ENCODE measurements at places on chromosomes 7 and 10.

DNA sequence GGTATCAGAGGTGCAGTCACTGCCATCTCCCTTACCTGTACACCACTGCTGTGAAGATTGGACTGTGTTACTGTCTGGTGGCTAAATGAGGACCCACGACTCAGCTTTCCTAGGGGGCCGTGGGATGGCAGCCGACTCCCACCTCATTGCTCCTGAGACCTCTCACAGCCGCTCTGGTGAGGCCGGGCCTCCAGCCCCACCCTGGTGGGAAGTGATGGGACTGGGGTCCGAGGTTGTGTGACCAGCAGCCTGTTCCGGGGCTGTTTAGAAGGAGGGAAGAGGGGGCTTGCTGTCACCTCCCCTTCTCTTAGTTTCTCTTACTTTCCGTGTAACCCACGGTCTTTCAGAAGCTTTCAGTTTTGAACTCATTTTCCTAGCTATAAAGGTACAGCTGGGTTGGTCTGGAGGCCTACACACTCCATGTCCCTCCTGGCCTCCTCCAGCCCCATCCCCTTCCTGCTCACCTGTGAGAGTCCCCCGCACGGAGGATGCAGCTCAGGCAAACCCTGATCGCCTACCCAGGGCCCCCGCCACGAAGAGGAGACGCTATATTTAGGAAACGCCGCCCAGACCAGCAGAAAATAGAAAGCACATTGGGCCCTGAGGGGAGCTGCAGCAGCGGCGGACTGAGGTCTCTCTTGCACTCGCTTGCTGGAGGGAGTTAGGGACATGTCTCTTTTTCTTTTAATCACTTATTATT, 4.6 kb downstream of the EMX2 start:
- no peak for DNase-seq

DNA sequence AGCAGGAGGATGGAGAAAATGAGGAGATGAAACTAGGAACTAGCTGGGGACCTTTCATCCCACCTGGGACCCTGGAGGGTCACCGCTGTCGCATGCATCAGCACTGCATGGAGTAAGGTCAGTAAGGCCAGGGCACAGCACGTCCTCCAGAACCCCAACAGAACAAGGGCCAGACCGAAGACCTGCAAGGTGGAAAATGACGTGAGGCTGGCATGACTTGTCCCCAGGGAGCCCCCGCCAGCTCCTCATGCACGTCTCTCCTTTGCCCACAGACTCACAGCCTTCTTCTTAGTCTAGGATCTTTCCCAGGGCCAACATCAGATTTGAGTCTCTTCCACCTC, 4.7 kb downstream of the ZNF488 start:
- no peak for DNase-seq

DNA sequence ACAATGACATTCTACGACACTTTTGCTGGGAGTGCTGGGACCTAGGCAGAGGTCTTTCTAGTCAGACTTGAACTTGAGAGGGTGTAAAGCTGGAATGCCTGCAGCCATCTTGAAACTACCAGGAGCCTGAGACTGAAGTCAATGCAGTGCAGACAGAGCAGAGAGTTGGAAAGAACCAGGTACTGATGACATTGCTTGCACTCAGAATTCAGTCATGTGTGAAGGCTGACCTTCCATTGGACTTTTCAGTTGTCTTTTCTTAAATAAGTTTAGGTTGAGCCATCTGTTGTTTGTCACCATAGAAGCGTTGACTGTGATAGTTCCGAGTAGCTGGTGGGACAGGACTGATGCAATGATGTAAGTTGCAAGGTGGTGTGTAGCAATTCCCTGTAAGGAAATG, 3.1 kb upstream of the PLPP4 start:
- no peak for DNase-seq

DNA sequence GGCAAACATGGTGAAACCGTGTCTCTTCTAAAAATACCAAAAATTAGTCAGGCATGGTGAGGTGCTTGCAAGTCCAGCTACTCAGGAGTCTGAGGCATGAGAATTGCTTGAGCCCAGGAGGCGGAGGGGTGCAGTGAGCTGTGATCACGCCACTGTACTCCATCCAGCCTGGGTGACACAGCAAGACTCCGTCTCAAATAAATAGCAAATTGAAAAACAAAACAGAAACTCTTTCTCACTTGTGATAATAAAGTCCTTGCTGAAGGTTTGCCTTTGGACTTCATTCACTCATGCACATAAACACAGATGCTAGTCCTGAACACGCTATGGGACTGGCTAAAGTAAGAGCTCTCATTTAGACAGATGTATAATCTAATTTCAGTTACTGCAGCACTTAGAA, 37.6 kb downstream of the ANK3 start:
- DNase-seq: no peak

DNA sequence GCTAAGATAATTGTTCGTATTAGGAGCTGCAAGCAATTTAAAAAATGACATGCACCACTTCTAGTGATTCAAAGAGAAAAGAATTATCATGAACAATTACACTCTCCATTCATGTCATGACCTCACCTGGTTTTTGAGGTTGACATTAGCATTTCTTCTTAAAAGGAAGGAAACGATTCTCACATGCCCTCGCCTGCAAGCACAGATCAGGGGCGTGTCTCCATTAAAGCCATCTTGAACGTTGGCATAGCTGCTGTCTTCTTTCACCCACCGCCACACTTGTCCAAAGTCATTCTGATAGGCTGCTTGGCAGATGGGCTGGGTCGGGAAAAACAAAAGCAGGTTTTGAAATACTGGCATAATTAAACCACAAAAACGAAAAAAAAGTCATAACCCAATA, 19.9 kb downstream of the ANKRD22 start:
- DNase-seq: no peak

GRCh38 chr7:108329514-108329913, 126.7 kb downstream of the NRCAM start:
- no peak for DNase-seq

DNA sequence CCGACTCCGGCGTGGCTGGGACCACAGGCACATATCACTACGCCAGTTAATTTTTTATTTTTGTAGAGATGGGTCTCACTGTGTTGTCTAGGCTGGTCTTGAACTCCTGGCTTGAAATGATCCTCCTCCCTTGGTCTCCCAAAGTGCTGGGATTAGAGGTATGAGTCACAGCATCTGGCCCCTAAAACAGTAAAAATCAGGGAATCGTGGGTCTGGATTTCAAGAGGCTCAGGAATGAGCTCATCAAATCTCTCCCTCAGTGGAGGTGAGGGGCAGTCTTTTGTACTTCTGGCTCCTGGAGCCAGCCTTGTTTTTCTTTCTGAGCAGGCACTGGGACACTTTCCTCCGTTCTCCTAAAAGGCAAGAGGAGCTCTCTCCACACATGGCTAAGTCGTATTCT, 32.1 kb upstream of the RHEB start:
- DNase-seq: no peak

DNA sequence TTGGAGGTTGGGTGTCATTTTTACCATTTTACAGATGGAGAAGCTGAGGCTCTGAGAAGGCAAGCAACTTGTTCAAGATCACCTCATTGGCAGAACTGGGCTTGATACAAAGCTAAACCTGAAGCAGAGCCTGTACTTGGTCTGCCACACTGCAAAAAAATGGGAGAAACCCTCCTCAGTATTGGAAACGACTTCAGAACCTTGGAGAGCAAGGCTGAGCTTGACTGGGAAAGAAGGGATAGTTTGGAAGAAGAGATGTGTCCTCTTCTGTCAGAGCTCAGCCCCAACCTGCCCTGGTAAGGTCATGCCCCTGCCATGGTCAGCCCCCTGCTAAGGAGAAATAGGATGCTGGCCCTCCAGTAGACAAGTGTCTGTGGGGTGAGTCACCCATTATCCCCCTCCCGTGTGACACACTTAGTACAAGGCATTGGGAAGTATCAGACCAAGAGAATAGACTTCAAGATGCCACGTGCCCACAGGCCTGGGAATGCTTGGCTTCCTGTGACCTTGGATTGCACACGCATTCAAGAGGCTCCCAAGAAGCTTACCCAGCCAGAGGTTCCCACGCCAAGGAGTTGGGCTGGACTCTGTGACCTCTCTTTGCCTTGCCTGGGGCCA, 56.2 kb upstream of the SMNDC1 start:
- no peak for DNase-seq

GRCh38 chr10:102119417-102120141, 589 bp downstream of the LDB1 start:
- DNase-seq: no peak
